ENCODE measurements at places on chromosomes 11 and 22. TPM values are rescaled to one million over a fixed set of nuclear protein-coding genes. Genes with fewer than 3 reads are reported as not detected.

Gene EIF4ENIF1
- total RNA-seq: 15.5 TPM

Gene RAG1
- total RNA-seq: 0.42 TPM

Gene CASP5
- total RNA-seq: not detected

Gene ESAM
- total RNA-seq: 45.9 TPM

- DNase-seq: no peak
Observed at GRCh38 chr11:37671321-37671720, 1073.3 kb upstream of the RAG2 start.

DNA sequence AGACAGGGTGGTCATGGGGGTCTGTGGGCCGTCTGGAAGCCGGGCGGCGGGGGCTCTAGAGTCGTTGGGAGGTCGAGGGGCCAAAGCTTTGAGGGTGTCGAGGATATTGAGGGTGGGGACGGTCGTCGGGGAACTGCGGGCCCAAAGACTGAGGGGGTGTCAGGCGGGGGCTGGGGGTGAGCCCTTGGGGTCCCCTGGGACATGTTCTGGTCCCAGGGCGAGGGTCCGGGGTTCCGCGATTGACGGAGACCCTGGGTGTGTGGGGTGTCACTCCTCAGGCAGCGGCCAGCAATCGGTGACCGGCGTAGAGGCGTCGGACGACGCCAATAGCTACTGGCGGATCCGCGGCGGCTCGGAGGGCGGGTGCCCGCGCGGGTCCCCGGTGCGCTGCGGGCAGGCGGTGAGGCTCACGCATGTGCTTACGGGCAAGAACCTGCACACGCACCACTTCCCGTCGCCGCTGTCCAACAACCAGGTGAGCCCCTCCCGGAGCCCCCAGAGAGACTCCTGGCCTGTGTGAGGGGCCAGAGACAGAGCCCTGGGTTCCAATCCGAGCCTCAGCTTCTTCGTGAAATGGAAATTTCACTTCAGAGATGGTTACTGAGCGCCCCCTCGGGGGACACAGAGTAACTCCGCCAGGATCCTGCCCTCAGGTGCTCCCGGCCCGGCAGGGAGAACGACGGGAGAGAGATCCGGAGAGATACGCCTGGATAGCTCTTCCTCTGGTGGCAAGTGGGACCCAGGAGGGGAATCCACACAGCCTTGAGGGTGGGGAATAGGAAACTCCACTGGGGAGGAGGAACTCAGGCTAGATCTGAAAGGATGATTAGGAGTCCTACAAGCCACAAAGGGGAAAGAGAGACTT lies 714 bp downstream of the SDF2L1 start:
- no peak for DNase-seq

DNA sequence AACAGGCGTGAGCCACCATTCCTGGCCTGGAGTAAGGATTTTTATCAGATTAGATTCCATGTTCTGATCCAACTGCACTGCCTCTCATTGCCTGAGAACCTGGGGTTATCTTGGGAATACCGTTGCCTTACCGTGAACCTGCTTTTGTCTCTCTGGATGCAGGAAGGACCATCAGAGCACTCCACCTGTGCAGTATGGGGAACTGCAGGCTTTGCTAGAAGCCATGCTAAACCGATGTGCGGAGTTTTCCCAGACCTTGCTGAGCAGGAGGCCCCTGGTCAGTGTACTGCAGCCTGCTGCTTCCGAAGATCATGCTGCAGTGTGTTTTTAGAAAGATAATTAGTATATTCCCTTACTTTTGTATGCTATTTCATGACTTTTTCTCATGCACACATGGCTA lies 43.6 kb downstream of the MEI1 start:
- DNase-seq: no peak

- DNase-seq: no peak
Observed at GRCh38 chr22:20549232-20549841, 41.9 kb downstream of the MED15 start.

GRCh38 chr11:126702165-126702720 lies 298.3 kb downstream of the KIRREL3 start:
- DNase-seq: no peak

- no peak for DNase-seq
Observed at GRCh38 chr11:132358573-132358953, 988.1 kb downstream of the NTM start.

DNA sequence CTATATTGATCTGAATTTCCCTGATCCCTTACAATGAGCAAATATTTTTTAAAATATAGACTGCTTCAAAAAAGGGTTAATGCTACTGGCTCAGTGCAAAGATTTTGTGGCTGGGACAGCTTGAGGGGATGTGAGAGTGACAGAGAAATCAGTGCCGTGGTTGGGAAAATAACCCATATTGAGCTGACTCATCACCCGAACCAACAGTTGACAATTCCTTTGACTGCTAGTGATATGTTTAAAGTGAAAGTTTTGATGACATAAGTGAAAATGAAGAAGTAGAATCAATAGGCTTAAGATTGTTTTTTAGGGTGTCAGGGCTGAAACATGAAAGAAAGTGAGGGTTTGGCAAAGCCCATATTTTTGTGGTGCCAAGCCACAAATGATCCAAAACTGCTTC lies 257.1 kb upstream of the TENM4 start:
- DNase-seq: no peak

- DNase-seq: no peak
Observed at GRCh38 chr11:93116641-93117441, 81.0 kb downstream of the SLC36A4 start.

DNA sequence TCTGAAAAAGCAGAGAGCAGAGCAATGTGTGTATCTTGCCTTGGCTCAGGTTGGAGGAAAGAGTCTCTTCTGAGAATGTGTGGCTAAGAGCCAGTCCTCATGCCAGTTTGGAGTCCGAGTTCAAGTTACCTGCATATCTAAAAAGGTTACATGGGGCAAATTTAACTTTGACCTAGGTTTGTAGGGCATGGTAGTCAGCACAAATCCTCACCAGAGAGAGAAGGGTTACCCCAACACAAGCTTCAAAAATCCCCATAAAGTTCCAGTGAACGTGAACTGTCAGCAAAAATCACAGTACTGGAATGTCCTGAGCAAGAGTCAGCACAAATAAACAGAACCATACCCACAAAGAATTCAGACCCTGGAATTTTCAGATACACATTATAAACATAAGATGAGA lies 13.8 kb downstream of the SDHD start:
- no peak for DNase-seq

- peak; percentile 71 for DNase-seq
Observed at GRCh38 chr22:23315341-23315917, 135.1 kb downstream of the BCR start.

- DNase-seq: no peak
Observed at GRCh38 chr11:124219126-124219525, 21.8 kb upstream of the OR8G1 start.

- DNase-seq: no peak
Observed at GRCh38 chr22:33477120-33478111, 419.2 kb upstream of the SYN3 start.

Gene HTR3B
- total RNA-seq: not detected

Gene F2
- not detected for total RNA-seq

Gene OR2AG1
- total RNA-seq: not detected

Gene SEPTIN3
- total RNA-seq: 24.3 TPM
